ENCODE measurements at places on chromosomes 16 and 17.

GRCh38 chr16:28196387-28196987, 15.3 kb downstream of the XPO6 start:
- DNase-seq, result no peak

DNA sequence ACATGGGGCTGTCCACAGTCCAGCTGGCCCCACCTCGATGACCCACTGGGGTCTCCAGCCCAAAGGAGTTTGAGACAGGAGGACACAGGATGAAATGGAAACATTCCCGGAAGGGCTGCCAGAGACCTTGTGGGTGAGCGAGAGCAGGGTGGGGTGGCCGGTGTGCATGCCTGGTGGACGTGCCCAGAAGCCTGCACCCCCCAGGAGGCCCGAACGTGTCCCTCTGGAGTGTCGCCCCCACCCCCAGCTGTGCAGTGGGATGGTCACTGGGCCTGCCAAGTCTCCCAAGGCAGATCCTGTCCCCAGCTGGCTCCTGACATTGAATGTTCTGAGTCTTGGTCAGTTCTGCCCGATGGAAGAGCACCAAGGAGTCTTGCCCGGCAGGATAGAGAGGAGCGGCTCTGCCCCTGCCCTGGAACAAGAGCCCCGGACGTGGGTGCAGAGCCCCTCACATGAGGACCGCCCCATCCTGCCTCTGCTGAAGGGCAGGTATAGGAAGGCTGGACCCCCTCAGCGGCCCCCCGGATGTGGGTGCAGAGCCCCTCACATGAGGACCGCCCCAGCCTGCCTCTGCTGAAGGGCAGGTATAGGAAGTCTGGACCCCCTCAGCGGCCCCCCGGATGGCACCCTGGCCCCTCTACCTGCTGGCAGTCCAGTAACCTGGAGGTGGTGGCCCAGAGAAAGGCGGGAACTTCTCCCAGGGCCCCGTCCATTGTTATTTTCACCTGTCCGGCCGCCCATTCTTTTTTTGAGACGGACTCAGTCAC, 3.1 kb upstream of the CAPN15 start:
- no peak for DNase-seq

DNA sequence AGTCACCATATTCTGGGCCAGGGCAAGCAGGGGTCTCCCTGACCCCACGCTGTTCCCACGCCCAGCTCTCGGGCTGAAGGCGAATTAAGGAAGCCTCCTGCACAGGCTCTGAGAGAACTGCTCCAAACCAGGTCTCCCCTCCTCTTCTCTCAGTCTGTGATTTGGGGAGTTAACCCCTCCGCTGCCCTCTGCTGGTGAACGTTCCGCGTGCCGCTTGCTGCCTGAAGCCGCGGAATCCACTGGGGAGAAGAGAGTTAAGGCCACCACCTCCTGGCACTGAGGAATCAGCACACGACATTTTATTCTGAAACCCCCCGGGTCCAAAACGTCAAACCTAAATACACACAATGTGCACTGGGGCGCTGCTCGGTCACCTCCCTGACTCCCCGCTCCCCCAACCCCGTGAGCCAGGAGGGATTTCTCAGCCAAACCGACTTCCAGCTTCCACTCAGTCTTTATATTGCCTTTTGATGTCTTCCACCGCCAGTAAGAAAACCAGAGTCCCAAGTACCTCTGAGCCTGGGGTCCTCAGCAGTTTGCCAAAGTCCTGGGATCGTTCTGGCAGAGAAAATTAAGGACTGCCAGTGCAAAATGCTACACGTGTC, 54.4 kb upstream of the RCVRN start:
- DNase-seq, result no peak

DNA sequence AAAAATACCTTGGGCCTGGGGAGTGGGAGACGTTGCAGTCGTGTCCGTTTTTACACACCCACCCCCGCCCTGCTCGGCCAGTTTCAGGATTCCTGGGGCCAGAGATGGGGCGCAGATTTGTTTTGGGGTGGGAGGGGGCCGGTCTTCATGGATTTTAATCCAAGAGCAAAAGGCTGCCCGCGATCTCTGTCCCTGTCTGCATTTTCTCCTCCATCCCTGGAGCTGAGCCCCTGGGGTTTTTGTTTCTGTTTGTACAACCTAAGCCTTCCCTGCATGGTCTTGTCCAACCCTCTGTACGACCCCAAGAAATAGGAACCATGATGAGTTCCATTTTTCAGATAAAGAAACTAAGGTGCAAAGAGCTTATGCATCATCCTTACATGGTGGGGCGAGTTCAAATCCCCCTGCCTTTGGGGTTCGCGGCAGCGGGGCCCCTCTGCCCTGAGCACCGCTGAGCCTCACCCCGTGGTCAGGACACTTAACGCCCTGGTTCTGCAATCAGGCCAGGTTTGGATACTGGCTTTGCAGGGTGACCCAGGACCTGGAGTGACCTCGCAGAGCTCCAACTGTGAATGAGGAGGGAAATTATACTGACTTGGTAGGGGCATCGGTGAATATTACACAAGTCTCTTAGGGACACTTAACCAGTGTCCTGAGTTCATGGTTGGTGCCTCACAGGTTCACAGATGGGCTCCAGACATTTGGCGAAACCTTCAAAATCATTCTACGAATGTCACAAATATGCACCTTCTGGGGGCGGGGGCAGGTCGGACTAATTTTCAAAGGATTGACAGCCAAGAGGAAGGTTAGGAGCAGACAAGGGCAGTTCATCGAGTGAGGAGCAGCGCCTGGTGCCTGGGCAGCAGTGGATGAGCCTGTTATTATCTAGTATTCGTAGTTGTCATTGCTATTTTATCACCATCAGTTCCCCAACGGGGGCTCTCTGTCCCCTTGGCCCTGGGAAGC, 4.1 kb upstream of the FOXF1 start:
- DNase-seq, result no peak

GRCh38 chr17:62178579-62178978, 113.5 kb upstream of the MED13 start:
- no peak for DNase-seq

DNA sequence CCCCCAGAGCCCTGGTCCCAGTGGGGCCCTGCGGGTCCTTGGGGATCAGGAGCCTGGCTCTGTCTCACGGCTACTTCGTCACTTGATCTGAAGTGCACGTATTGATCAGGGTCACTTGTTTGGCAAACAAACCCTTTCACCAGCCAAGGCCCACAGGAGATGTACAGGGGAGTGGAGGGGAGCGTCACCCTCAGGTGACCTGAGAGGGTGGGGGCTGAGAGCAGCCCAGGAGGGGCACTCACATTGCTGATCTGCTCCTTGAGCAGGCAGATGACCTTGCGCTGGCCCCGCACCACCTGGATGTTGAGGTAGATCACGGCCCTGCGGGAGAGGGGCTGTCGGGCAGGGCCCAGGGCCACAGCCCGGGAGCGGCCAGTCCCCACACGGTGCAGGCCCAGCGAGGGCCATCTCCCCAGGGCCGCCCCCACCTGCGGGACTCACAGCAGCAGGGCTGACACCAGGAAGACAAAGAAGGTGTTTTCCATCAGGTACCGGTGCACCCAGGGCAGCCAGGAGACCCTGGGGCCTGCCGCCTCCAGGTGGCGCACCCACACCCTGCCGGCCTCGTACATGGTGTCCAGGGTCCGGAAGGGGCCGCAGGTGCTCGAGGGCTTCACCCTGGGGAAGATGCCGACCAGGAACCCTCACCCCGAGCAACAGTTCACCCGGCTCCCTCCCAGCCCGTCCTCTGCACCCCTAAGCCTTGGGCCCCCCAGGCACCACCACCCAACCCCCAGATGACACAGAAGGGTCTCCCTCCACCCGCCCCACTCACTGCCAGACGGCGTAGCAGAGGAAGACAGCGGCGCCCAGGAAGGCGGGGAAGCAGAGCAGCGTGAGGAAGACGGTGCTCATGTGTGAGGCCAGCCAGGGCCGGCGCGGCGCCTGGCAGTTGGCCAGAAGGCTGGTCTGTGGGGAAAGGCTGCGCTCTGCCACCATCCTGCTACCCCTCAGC, 11.3 kb downstream of the TMC6 start:
- DNase-seq, result no peak

DNA sequence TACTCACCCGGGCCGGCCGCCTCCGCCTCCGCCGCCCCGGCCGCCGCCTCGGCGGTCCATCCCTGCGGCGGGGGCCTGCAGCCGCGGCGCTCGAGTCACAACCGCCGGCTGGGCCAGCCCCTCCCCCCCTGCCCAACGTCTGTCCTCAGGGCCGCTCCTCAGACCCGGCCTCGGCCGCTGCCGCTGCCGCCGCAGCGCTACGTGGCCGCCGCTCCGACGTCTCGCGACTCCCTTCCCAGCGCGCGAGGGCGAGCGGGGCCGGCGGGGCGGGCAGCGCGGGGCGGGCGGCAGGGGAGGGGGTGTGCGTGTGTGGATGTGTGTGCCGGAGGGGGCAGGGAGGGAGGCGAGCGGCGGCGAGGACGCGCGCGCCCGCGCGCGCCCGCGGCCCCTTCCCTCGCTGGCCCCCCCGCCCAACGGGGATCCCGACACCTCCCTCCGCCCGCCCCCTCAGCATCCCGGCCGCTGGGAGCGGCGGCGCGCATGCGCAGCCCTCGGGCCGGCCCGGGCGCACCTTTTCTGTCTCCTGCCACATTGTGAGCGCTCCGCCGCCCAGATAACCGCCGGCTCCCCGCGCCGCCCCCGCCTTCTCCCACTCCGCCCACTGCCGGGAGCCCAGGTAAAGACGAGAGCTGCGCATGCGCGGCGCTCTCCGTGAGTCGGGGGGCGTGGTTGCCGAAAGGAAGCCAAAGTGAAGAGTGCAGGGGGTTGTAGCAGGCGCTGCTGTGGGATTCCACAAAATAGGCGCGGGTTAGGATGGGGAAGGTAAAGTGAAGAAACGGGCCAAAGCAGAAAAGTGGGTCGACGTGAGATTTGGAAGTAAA, at the start of gene ZNF652:
Gene ZNF652, minus strand, starts transcription at position 349 of the 821 bp plus-strand sequence. CDS start 44,525 bp downstream, outside the sequence.
- DNase-seq, result peak; percentile 68

DNA sequence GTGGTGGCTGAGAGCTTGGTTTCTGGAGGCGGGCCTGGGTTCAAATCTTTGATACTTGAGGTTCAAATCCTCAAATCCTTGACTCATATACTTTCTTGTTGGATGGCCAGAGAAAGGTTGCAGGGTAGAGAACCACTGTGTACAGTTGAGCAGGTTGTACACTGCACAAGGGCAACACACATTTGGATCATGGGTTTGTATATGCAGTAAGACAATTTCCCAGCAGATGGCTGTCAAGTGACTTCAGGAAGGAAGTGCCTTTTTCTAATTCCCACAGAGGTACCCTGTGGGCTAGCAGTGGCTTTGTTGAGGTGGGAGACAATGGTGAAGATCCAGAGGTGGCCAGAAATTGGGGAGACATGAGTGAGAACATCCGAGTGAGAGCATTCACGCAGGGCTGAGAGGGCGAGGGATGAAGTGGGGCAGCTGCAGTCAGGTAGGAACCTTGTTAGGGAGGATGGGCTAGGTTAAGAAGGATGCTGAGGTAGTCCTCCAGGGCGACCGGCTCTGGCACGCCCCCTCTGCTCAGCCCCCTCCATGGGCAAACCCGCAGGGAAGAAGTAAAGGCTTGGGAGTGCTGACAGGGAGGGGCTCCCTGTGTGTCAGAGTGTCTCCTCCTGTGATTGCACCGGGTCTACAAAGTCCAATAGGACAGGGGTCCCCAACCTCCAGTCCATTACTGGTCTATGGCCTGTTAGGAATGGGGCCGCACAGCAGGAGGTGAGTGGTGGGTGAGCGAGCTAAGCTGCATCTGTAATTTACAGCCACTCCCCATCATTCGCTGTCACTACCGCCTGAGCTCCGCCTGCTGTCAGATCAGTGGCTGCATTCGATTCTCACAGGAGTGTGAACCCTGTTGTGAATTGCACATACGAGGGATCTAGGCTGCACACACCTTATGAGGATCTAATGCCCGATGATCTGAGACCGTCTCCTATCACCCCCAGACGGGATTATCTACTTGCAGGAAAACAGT, 2.7 kb downstream of the C16orf89 start:
- no peak for DNase-seq

DNA sequence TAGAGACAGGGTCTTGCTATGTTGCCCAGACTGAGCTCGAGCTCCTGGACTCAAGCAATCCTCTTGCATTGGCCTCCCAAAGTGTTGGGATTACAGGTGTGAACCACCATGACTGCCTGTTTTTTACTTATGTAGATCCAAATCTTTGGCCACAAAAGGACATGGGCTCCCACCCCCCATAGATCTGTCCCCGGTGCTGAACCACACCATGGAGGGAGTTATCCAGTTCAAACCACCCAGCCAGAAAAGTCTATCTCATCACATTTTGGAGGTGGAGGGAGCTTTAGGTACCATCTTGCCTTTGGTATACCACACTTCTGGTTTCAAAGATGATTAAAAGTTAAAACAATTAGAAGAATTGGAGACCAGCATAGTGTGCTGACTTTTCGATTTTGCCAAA, 26.2 kb downstream of the SHISA9 start:
- DNase-seq, result no peak

DNA sequence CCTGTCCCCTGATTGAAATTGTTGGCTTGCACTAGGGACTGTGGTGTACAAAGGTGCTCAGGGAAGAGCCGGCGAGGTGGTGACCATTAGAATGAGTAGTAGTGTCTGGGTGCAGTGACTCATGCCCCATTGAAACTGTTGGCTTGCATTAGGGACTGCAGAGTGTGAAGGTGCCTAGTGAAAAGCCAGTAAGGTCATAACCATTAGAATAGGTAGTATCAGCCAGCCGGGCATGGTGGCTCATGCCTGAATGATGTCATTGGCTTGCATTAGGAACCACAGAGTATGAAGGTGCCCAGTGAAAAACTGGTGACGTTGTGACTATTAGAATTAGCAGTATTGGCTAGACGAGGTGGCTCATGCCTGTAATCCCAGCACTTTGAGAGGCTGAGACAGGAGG, 78.9 kb downstream of the ABCC6 start:
- no peak for DNase-seq

DNA sequence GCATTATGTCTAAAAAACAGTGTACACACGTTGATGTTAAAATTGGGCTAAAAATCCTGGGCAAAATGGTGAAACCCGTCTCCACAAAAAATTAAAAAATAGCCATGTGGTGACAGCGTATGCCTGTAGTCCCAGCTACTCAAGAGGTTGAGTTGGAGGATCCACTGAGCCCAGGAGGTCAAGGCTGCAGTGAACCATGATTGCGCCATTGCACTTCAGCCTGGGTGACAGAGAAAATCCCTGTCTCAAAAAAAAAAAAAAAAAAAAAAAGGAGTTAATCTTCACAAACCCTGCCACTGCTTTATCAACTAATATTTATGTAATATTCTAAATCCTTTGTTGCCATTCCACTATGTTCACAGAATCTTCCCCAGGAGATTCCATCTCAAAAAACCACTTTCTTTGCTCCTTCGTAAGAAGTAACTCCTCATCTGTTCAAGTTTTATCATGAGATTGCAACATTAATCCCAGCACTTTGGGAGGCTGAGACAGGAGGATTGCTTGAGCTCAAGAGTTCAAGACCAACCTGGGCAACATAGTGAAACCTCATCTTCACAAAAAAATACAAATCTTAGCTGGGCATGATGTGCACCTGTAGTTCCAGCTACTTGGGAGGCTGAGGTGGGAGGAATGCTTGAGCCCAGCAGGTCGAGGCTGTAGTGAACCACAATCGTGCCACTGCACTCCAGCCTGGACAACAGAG, 1.9 kb upstream of the C16orf87 start:
- DNase-seq, result no peak

DNA sequence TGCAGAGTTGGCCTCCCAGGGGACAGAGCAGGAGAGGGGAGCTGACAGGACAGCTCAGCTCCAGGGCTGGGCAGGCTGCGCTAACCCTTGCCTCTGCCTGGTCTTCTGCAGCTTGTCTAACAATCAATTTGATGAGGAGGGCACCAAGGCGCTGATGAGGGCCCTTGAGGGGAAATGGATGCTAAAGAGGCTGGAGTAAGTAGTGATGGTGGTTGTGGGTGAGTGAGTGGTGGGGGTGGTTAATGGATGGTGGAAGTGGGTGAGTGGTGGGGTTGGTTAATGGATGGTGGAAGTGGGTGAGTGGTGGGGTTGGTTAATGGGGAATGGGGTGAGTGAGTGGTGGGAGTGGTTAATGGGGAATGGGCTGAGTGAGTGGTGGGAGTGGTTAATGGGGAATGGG, 22.0 kb upstream of the CPNE2 start:
- DNase-seq, result no peak

GRCh38 chr16:12988071-12988470, 86.7 kb downstream of the SHISA9 start:
- DNase-seq, result no peak

All from bone marrow (tissue), 2 donors.